Neural crest cell (in vitro differentiated cells): ENCODE measurements at places on chromosomes 12 and 14. TPM values are rescaled to one million over a fixed set of nuclear protein-coding genes. Genes with fewer than 3 reads are reported as not detected.

PRPH gene
- total RNA-seq = 0.70 and 1.3 TPM in 2 replicates

PRB2 gene
- not detected in 2 replicates for total RNA-seq

DNA sequence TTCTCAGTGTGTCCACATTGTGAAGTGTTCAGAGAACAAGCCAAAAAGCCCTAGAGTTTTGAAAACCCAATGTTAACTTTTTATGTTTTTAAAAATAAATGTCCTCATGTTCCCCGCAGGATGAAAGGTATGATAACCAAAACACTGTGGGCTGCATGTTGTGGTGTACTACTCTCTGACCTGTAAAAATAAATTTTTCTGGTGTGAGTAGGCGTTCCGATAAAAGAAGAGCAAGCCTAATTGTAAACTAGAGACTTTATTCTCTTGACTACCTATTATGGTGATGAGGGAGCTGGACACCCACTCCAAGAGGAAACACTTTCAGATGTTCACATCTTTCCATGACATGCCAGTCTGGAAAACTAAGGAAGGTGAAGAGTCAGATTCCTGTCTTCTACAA is 18.2 kb downstream of the PTGER2 start:
- DNase-seq = no peak

PTPN6 gene
- total RNA-seq = 0.73 and 1.1 TPM in 2 replicates

DNA sequence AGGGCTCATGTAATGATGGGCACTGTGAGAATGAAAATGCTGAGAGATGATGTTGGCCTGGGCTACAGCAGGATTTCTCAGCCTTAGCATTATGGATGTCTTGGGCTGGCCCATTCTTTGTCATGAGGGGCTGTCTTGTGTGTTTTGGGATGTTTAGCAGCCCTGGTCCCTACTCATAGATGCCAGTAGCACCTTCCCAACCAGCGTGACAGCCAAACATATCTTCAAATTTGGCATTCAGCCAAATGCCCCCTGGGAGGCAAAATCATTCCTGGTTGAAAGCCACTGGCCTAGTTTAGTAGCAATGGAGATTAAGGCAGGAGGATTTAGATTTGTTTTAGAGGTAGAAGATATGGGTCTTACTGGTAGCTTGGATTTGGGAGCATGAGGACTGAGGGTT is 26.6 kb downstream of the UBE3B start:
- no peak for DNase-seq
